ENCODE measurements at places on chromosomes 2 and 18.
A peak's percentile ranks its signal among the peaks of the same experiment; 100 is the strongest.

- no peak for DNase-seq
Observed at GRCh38 chr18:61435064-61435652, 101.9 kb downstream of the CDH20 start.

- DNase-seq = peak; percentile 15
Observed at GRCh38 chr2:161223139-161223732, 63.0 kb downstream of the TANK start.

- peak; percentile 71 for DNase-seq
Observed at GRCh38 chr18:44954257-44954656, 273.6 kb downstream of the SETBP1 start.

GRCh38 chr2:209191139-209191538, 232.7 kb upstream of the MAP2 start:
- DNase-seq = no peak

- DNase-seq = no peak
Observed at GRCh38 chr18:25353080-25353479, 1.1 kb upstream of the ZNF521 start.

DNA sequence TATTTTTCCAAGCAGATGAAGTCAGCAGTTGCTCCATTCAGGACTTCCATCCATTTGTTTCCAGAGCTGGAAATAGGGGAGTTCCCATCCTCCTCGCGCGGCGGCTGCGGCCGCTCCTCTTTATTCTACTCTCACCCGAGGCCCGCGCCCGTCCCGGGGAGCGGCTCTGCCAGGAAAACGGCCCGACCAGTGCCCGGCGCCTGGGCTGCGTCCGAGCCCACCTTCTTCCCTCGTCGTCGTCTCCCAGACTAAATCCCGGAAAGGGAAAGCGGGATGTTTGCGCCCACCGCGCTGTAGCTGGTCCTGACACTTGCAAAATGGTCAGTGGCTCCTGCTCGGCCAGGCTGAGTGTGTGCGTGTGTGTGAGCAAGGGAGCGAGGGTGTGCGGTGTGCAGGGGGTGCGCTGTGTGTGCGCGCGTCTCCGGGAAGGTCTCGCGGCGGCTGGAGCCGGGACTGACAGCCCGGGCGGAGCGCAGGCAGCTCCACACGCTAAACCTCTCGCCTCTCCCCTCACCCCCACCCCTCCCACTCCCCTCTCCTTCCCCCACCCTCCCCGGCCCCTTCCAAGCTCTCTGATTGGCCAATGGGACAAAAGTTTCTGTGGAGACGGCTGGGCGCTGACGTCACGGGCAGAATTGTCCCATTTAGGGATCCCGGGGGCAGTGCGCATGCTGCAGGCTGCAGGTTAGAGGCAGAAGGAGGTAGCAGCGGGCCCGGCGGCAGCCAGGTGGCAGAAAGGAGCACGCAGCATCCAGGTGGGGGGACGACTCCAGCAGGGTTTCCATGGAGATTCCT, at the start of gene NOL4:
NOL4 (minus strand) TSS at position 491 of the 795 bp plus-strand sequence. CDS start 1,660 bp downstream, outside the sequence.
- peak; percentile 95 for DNase-seq

- DNase-seq = no peak
Observed at GRCh38 chr2:10514273-10514672, 66.1 kb upstream of the ODC1 start.
